ENCODE measurements at places on chromosomes 16 and 17.

DNA sequence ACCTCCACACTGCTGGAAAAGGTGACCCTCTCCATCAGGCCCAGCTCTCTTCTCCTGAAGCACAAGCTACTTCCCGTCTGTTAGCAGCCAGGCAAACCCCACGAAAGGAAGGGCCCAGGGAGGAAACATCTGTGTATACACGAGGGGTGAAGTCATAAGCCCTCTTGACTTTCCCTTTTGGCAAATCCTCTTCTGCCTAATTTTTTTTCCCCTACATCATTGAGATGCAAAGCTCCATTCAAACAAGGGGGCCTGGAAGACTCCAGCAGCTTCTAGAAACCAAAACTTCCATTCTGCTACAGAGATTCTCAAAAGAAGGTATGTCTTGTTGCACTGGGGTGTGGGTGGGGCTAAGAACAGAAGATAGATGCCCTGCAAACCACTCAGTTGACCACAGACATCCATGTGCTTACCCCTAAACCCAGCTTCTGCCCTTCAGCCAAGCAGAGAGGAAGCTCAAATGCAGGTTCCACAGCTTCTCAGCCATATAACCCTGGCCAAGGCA, 145.6 kb upstream of the RCVRN start:
- no peak for DNase-seq

DNA sequence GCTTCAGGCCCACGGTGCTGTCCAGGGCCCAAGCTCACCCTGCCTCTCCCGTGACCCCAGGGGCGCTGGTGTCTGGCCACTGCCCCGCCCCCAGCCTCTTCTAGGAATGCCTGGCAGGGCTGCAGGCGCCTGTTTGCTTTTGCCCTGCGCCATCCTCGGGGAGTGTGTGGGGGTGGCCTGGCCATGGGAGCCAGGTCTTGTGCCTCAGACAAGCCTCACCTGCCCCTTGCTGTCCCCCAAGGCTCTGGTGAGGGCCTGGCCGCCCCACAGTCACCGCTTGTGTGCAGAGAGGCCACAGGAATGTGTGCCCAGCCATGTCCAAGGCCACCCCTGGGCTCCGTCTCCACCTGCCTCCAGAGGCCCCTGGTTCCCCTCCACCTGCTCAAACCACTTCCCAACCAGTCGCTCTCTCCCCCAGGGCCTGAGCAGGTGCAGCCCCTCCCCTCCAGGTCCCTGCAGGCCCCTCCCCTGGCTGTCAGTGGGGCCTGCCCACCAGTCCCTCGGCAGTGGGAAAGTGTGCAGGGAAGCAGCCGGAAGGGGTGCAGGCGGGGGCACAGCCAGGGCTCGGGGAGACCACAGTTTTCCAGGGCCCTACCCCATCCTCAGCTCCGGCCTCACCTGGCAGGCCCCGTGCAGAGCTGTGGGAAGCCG, 841 bp upstream of the IGFALS start:
- no peak for DNase-seq

GRCh38 chr17:48584223-48584741, 5.8 kb downstream of the HOXB3 start:
- no peak for DNase-seq

GRCh38 chr17:32161029-32161428, 18.7 kb downstream of the RHOT1 start:
- DNase-seq: no peak

- no peak for DNase-seq
Measured at GRCh38 chr17:16873174-16874035, 98.5 kb downstream of the TNFRSF13B start.

DNA sequence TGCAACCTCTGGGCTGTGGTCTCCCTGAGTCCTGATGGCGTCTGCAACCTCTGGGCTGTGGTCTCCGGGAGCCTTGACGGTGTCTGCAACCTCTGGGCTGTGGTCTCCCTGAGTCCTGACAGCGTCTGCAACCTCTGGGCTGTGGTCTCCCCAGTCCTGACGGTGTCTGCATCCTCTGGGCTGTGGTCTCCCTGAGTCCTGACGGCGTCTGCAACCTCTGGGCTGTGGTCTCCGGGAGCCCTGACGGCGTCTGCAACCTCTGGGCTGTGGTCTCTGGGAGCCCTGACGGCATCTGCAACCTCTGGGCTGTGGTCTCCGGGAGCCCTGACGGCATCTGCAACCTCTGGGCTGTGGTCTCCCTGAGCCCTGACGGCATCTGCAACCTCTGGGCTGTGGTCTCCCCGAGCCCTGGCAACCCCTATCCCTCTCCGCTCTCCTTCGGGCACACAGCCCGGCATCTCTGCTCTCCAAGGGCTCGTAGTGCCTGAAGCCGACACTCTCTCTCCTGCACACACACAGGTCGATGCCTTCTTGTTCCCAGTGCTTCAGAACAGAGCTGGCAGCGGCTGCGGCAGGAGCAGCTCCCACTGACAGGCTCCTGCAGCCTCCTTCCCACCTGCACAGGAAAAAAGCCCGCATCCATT, 45.6 kb downstream of the METRNL start:
- DNase-seq: no peak

DNA sequence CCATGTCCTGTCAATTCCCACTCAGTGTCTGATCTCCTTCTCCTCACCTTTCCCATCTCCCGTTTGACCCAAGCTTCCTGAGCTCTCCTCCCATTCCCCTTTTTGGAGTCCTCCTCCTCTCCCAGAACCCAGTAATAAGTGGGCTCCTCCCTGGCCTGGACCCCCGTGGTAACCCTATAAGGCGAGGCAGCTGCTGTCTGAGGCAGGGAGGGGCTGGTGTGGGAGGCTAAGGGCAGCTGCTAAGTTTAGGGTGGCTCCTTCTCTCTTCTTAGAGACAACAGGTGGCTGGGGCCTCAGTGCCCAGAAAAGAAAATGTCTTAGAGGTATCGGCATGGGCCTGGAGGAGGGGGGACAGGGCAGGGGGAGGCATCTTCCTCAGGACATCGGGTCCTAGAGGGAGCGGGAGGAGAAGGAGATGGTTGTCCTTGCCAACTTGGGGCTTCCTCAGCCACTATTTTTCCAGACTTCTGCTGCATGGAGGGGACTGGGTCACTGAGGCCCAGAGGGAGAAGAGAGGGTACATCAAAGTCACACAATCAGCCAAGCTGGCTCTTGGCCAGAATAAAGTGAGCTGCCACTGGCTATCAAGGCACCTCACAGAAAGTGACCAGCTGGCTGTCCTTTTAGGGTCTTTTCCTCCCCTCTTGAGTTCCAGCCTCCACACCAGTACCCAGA, 1.9 kb upstream of the TBC1D10B start:
- DNase-seq: no peak

DNA sequence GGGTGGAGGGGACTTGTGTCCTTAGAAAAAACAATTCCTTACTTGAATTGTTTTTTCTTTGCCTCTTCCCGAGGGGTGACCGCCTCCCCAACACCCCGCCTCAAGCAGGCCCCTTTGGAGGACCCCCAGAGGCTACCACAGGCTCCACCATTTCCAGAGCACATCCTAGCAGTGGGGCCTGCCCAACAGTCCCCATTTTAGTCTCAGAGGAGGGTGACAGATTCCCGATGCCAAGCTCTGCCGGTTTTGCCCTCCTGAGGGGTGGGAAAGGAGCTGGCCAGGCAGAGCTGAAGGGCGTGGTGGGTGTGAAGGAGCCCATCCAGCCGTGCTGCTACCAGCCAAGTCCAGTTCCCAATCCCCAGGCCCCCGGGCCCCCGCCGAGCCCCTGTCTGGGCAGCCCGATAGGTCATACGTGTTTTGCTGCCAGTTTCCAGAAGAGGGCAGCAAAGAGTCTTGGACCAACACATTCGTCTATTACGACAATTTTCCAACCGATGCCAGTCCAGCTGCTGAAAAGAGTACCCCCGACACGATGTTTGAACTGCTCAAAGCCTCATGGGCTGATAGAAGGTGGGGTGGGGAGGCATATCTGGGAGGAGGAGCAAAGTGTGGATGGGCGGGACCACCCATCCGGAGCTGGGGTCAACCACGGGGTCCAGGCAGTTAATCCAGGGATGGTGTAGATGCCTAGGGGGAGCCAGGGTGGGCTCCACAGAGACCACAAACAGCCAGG, 18.8 kb upstream of the GAA start:
- peak; percentile 35 for DNase-seq

- no peak for DNase-seq
Measured at GRCh38 chr17:35257208-35257659, 14.4 kb downstream of the SLFN5 start.

- DNase-seq: no peak
Measured at GRCh38 chr16:65672960-65673359, 551.1 kb upstream of the CDH11 start.

- no peak for DNase-seq
Measured at GRCh38 chr16:9102379-9102778, 10.9 kb downstream of the HAPSTR1 start.

GRCh38 chr17:5439446-5439764, 450 bp upstream of the C1QBP start:
- DNase-seq: no peak

GRCh38 chr17:58308985-58309917, 19.3 kb downstream of the TSPOAP1 start:
- DNase-seq: no peak

DNA sequence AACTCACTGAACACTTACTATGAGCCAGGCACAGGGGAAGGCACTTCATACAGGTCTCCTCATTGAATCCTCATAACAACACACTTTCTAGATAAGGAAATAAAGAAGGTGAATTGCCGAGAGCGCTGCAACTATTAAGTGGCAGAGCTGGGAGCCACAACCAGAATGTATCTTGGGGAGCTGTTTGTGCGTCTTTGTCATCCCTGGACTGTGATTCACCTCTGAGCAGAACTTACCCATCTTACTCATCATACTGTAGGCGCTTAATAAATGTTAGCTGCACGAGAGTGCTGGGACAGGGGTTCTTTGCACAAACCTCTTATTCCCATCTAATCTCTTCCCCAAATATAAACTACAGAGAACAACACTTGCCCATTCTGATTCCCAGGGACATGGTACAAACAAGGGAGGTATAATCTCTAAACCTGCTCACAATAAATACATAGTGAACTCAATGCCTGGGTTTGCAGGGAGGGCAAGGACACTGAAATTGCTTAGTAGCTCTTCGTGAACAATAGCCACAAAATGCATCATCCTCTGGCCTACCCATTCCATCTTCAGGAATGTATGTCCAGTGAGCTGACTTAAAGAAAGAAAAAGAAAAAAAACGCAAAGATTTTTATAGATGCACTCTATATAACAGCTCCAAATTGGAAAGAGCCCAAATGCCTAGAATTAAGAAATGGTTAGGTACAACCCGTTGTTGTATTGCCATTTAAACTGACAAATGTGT, 43.0 kb downstream of the MYO18A start:
- no peak for DNase-seq

GRCh38 chr16:67843343-67843765, 1.2 kb downstream of the THAP11 start:
- DNase-seq: no peak

DNA sequence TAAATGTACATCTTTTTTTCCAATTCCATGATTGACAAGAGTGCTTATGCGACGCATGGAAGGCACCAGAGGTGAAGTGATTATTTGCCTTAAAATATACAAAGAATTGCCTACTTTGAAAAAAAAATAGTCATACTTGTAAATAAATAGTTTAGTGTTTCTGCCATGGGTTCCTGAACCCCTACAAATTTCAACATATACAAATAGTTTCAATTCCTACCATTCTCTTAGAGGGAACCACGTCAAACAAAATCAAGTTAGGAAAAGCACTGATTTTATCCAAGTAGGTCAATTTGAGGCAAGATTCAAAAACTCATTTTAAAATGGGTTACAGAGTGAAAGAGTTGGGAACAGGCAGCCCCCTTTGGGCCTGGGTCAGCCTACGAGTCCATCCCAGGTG, 11.7 kb downstream of the CMTM3 start:
- DNase-seq: no peak

DNA sequence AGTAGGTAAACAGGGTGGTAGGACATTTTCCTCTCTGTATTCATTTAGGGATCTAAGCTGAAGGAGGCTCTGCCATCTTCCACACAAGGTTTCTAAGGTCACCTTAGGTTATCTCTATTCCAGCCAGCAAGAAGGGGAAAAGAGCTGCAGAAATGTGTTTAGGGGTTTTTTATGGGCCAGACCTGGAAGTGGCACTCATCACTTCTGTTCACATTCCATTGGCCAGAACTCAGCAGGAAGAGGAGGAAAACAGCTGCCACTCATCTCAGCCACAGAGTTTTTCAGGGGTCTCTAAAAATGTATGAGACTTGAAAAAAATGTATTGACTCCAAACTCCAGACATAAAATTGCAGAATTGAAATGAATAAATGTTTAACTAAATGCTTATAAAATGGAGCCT, 65.8 kb downstream of the FTO start:
- no peak for DNase-seq

- DNase-seq: no peak
Measured at GRCh38 chr17:40111221-40112128, 10.3 kb upstream of the MSL1 start.

DNA sequence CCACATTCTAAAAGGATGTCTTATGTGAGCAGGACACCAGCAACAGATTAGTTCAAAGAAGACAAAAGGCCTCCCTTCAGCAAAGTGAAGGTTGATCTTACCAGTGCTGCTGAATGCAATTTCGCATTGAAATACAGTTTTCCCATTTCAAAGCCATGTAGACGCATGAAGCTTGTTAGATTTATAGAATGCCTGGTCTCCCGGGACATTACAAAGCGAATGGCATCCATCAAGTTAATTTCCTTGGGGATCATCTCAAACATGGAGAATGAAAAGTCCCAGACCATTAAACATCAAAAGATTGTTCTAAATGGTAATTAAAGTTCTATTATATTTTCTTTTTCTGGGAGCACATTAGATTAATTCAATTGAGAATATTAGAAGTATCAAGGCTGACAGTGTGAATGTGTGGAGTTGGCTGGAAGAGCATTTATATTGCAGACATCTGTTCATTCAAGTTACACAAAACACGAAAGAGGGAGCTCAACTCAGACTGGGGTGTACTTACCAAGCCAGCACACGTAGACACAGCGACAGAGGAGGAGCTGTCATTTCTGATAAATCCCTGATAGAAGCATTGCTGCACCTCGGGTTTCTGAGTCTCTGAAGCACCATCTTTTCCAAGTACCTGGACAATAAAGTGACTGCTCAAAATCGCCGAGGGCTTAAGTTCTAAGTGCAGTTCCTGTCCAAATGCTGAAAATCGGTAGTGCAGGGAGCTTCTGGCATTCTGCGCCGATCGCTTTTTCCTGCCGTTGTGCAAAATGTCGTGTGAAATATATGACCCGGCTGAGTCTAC, 3.8 kb downstream of the ADAMTS18 start:
- no peak for DNase-seq

- DNase-seq: no peak
Measured at GRCh38 chr16:70602831-70603230, 43.5 kb upstream of the IL34 start.

Measured in activated T-helper 1 cell treated with anti-CD3 and anti-CD28 coated beads, Interleukin-2, amount 50 U/mL, for 16 hours (primary cell).